Stimulated activated CD4-positive, alpha-beta T cell treated with anti-CD3 and anti-CD28 coated beads, Interleukin-15, amount 100 ng/mL, for 1 hour (primary cell): ENCODE measurements at places on chromosomes 4 and X.

GRCh38 chr4:112170451-112170993 is 25.3 kb downstream of the FAM241A start:
- no peak for DNase-seq

DNA sequence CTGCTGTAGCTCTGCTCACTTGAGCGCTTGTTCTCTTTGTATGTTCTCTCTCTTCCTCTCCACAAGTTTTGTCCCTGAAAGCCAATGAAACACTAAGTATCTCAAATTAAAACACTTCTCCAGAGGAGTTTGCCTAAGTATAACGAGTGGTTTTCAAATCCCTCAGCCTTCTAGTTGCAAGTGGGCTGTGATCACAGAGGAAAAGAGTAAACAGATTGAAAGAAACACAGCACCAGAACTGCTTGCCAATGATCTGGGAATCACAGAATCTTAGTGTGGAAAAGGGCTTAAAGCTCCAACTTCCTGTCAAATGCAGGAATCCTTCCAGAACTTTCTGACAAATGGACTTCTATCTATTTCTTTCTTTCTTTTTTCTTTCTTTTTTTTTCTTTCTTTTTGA is 4.8 kb upstream of the PRSS12 start:
- DNase-seq = no peak

GRCh38 chr4:94221916-94222315 is 14.3 kb downstream of the SMARCAD1 start:
- no peak for DNase-seq

- no peak for DNase-seq
Observed at GRCh38 chrX:77953302-77953701, 16.1 kb downstream of the PGAM4 start.

DNA sequence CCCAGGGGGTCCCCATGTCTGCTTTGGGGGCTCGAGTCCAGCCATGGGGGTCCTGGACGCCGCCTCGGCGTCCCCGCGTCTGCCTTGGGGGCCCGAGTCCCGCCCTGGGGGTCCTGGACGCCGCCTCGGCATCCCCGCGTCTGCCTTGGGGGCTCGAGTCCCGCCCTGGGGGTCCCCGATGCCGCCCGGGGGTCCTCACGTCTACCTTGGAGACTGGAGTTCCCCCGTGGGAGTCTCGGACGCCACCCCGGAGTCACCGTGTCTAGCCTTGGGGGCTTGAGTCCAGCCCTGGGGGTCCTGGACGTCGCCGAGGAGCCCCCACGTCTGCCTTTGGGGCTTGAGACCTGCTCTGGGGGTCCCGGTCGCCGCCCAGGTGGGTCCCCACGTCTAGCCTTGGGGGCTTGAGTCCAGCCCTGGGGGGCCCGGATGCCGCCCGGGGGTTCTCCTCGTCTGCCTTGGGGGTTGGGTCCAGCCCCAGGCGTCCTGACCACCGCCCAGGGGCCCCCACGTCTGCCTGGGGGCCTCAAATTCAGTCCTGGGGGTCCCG is 1.1 kb upstream of the GTPBP6 start:
- DNase-seq = no peak
